ENCODE measurements at places on chromosomes 4 and X.

DNA sequence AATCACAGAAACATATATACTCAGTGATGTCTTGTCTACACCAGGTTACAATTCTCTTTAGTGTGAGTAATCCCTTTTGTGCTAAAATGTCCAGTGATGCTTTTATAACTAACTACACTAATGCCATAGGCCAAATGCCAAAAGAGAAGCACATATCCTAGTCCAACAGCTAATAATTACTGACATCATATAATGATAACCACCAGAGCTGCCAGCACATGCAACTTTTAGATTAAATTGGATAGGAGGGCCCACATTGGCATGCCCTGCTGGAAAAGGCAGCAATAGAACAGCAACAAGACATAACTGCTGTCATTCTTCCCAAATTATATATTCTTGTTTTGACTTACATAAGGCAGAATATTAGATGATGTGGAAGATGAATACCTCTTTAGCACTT is 238.8 kb downstream of the KCNIP4 start:
- no peak for DNase-seq

GRCh38 chrX:97751735-97752134 is 868.0 kb downstream of the RPA4 start:
- DNase-seq, result no peak

GRCh38 chr4:38500433-38500832 is 163.6 kb upstream of the KLF3 start:
- DNase-seq, result no peak

GRCh38 chr4:89113415-89113814 is 2.1 kb downstream of the TIGD2 start:
- no peak for DNase-seq

DNA sequence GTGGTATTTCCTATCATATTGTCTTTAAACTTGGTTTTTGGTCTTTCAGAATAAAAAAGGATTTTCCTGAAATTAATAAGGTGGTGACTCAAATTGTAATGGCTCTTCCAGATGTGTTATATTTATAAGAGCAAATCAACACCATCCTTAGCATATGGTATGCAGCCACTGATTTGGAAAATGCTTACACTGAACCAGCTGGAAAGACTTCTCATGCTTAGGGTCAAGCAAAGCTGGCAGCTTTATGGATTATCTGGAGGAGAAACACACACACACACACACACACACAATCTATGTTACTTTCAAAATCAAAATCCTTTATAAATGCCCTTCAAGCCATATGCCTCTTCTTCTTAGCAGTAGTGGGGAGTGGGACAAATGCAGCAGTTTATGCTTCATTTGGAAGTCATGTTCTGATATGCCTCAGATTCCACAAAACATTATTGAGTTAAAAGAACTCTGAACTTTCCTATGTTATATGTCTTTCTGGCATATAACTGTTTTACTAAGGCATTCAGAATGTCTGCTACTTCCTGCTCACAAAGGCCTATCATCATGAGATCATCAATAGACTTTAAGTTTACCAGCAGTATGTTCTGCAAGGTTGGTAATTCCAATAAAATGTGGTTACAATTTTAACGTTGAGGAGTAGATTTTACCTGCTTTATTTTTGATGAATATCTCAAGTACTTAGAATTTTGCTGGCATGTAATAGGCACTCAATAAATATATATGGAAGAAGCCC is 72.9 kb upstream of the PRDM5 start:
- DNase-seq, result no peak

- no peak for DNase-seq
Measured at GRCh38 chr4:184506527-184507121, 32.3 kb upstream of the IRF2 start.

GRCh38 chr4:128542047-128542446 is 254.4 kb upstream of the PGRMC2 start:
- no peak for DNase-seq

GRCh38 chr4:124017185-124017785 is 620.7 kb downstream of the SPRY1 start:
- no peak for DNase-seq

GRCh38 chr4:142272452-142272851 is 573.6 kb downstream of the INPP4B start:
- no peak for DNase-seq

DNA sequence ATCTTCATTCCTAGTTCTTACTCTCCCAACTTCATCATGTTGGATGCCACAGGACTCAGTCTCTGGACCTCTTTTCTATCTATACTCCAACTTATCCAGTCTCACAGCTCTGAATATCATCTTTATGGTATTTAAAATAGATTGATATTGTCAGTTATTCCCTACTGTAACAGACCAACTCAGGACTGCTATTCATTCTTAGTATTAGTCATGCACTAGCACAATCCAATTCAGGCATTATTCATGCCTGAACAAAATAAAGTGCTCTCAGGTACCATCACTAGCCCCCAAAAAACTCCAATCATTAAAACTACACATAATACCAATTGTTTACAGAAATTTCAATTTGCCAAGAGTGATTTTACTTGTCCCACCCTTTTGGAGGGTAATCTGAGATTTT is 37.7 kb downstream of the FRYL start:
- peak; percentile 43 for DNase-seq

DNA sequence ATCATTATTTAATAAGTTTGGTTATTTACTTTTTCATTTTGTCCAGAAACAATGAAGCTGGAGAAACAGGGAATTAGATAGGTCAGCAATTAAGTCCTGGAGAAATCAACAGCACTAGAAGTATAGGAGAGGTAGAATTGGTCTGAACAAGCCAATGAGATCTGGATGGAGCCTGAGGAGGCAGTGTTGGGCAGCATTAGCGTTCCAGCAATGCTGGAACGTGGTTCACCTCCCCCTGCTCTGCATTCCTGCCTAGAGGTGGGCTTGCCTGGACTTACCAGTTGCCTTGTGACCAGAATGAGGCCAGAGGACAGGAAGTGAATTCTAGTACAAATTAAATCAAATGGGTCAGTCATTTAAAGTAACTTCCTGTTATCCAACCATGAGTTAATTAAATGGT is 4.6 kb downstream of the RASSF6 start:
- no peak for DNase-seq

DNA sequence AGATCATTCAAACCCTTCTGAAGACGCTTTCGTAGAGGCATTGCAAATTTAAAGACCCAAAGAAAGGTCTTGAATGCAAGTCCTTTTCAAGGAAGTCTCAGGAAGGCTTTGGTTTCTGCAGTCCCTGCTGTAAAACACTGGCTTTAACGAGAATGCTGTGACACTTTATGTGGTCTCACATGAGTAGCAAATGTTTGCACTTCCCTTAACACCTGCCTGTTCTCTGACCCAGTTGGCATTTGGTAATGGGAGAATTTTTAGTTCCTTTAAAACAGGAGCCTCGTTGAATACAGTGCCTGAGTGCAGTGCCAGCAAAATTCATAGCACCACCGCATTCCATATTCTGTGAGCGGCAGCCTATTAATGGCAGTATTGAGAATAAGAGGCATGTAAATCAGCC is 330.5 kb upstream of the PRKX start:
- no peak for DNase-seq

DNA sequence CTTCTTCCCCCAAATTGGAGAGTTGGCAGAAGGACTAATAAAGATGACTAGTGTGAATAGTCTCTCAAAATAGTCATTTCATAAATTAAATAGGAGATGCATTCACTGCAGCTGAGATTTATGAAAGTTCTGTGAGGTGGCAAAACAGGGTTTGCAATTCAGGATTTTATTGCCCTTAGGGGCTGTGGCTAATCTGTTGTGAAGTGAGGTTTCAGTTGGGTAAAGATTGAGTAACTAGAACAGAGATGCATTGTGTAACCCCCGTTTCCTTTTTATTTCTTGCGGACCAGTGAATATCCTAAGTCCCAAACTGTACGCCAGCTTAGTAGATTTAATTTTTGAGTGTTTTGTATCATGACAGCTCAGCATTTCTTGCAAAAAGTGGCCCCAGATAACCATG is 16.2 kb upstream of the SCRG1 start:
- DNase-seq, result no peak

DNA sequence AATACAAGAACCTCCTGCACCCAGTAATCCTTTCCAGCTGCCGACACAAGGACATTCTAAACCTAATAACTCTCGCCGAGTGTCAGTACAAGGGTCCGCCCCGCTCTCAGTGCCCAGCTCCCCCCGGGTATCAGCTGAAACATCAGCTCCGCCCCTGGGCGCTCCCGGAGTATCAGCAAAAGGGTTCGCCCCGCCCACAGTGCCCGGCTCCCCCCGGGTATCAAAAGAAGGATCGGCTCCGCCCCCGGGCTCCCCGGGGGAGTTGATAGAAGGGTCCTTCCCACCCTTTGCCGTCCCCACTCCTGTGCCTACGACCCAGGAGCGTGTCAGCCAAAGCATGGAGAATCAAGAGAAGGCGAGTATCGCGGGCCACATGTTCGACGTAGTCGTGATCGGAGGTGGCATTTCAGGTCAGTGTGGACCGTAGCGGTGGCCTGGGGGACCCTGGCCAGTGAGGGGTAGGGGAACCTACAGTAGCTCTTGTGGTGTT is at the start of gene MAOA:
Gene MAOA, plus strand, starts transcription at position 295 of the 490 bp plus-strand sequence. Its CDS starts 43 bp downstream, at position 338.
- peak; percentile 60 for DNase-seq

DNA sequence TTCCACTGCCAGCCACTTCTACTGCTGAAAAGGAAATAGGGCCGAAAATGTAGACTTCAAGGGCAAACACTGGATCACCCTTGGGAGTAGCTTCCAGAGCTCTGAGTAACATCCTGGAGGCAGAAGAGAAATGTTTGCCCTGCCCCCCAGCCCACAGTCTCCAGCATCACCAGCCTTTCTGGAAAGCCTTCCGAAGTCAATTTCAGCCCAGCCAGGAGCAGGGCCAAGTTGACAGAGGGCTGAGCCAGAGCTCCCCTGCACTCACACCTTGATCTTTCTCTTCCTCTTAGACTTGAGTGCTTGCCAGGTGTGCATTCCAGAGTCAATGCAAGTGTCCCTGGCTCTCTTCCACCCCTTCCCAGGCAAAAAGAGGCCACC is 35.2 kb downstream of the SLC25A5 start:
- peak; percentile 70 for DNase-seq

DNA sequence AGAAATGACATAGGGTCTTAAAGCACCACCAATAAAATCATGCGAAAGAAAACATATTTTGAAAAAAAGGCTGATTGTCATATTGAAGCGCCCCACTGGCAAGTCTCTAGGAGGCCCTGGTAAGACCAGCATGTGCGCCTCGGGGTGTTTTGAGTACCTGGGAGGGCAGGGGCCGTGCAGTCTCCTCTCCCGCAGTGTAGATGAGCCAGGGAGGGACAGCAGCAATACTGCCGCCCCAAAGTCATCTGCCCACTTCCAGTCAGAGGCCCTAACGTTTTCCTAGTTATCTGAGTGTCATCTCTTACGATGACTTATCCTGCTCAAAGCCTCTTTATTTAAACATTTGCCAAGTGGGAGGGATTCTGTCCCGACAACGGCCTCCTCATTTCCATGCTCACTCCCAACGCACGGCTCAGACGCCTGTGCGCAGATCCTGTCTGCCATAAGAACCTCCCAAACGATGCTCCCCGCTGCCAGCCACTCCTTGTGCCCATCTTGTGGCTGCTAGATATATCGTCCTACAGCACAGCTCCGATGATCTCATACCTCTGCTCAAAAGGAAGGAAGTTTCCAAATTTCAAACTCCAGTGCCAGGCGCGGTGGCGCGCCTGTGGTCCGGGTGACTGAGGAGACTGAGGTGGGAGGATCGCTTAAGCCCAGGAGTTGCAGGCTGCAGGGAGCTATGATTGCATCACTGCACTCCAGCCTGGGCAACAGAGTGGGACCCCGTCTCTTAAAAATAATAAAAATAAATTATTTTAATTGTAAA is 17.2 kb upstream of the SCRG1 start:
- DNase-seq, result peak; percentile 31

DNA sequence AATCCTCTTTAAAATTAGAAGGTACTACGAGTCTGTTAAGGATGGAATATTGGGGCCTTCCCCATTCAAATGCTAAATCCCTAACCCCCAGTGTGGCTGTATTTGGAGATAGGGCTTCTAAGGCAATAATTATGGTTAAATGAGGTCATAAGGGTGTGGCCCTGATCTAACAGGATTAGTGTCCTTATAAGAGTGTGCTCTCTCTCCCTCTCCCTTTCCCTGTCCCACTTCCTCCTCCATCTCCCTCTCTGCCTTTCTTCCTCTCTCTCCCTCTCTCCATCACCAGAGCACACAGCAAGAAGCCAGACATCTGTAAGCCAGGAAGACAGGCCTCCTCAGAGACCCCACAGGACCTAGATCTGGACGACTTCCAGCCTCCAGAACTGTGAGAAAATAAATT is 116.9 kb downstream of the COL25A1 start:
- no peak for DNase-seq

GRCh38 chrX:18047491-18047890 is 173.2 kb downstream of the BEND2 start:
- no peak for DNase-seq

GRCh38 chr4:24780936-24781495 is 14.4 kb upstream of the SOD3 start:
- no peak for DNase-seq

GRCh38 chrX:30568136-30568535 is 9.4 kb downstream of the TASL start:
- no peak for DNase-seq

GRCh38 chr4:101039367-101039766 is 308.0 kb downstream of the PPP3CA start:
- DNase-seq, result no peak

DNA sequence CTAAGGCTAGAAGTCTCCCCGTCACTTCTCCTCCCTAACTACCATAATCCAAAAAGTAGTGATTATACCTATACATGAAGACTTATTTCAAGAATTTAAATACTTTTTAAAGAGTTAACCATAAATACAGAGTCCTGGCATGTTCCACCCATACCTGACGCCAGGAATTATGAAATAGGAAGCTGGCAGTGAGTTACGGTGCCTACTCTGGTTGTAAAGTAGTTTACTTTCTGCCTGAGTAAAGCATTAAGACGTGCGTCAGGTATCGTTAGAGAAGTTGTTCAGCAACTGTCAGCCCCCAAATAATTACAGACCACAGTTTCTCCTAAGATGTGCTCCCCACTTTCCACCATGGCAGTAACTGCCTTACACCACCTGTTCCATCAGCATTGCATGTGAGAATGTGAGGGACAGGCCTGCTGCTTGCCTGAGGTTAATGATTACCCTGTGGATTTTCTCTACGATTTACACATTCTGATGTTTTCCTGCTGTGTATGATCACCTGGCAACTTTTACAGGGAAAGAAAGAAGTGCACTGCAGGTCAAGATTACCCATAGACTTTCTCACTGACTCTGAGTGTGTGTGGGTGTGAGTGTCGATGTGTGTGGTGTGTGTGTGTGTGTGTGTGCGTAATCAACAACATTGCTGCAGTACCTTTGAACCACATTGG is 92.3 kb upstream of the SLC7A11 start:
- no peak for DNase-seq

DNA sequence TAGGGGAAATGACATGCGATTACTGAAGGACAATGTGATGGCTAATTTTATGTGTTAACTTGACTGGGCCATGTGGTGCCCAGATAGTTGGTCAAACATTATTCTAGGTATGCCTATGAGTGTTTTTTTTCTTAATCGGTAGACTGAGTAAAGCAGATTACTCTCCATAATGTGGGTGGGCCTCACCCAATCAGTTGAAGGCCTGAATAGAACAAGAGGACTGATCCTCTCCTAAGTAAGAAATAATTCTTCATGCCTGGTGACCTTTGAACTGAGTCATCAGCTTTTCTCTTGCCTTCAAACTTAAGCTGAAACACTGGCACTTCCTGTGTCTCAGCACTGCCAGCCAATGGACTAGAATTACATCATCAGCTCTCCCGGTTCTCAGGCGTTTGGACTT is 164.0 kb upstream of the FGF13 start:
- DNase-seq, result no peak
